ENCODE measurements at places on chromosomes 13 and 19.

DNA sequence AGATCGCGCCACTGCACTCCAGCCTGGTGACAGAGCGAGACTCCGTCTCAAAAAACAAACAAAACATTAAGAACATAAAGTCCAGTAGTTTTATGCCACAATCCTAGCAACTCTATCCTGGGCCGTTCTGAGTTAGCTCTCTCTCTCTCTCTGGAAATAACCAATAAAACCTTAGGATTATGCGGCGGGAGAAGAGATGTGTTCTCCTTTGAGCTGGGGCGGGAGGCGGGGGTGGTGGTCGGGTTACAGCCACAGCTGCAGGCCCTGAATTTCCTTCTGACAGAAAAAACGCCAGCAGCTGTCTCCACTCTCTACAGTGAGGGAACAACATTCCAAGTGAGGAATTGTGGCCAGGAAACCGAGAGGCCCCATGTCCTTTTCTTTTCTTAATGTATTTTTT, 9.1 kb upstream of the PNMA8A start:
- DNase-seq: no peak

DNA sequence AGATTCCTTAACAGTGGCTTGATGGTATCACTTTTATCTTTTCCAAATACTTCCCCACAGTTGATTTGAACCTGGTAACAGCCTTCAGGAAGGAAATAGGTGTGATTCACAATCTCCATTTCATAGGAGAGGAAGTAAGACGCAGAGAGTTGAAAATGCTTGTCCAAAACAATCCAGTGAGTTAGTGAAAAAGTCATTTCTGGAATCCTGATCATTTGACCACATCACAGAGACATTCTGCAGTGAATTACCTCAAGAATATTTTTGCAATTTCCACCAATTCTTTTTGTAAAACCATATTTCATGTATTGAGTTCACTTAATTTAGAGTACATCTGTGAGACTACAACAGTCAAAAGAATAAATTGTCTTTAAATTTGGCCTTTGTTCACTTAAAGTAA, 292.8 kb downstream of the DCLK1 start:
- peak; percentile 52 for DNase-seq

DNA sequence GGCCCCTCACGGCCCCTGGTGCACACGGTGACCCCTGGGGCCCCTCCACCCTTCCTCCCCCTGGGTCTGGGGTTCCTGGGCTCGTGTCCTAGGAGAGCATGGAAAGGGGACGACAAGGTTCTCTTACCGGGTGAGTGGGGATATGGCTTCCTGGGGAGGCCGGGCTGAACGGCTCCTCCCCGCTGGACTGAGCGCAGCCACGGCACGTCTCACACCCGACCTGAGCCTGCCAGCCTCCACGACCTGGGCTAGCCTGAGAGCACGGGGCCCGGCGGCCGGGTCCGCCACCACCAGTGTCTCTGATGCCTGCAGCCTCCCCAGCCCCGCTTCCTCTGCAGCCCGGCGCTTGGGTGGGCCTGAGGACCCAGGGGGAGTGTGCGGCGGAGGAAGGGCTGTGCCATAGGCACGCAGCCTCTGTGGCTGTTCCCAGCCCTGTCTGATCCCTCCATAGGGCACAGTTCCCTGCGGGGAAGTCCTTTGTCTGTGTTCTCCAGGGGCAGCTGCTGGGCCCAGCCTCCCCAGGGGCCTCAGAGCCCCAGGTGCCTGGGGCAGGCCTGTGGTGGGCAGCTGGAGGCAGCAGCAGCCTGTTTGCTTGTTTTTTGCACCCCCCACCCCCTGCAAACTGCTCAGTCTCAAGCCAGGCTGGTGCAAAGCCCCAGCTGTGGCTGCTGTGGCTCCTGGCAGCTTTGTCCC, 15.0 kb downstream of the PLIN4 start:
- no peak for DNase-seq

GRCh38 chr13:29654384-29654783, 58.9 kb upstream of the SLC7A1 start:
- no peak for DNase-seq

GRCh38 chr19:10654610-10655456, 687 bp downstream of the ILF3 start:
- DNase-seq: peak; percentile 57

- DNase-seq: no peak
Observed at GRCh38 chr13:42038661-42039456, 9.6 kb upstream of the DGKH start.

- DNase-seq: no peak
Observed at GRCh38 chr13:109655611-109656010, 130.8 kb downstream of the IRS2 start.

GRCh38 chr19:56124578-56124977, 3.5 kb upstream of the ZNF787 start:
- DNase-seq: no peak

DNA sequence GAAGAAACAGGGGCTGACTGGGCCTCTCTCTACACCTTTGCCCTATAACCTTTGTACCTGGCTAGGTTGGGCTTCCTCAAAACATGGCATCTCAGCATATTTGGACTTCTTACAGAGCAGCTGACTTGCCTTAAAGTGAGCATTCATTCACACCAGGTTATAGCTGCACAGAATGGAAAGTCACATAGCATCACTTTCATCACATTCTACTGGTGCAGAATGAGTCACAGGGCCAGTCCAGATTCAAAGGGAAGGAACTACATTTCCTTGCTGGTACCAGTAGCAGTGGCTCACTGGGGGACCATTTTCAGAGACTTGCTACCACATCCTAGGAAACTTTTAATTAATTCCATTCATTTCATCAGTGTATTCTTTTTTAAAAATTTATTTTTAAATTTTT, 20.3 kb upstream of the TPTE2 start:
- no peak for DNase-seq

- DNase-seq: no peak
Observed at GRCh38 chr13:25330541-25330940, 29.1 kb downstream of the NUP58 start.

GRCh38 chr19:10919352-10920287, 8.8 kb downstream of the YIPF2 start:
- no peak for DNase-seq

- peak; percentile 34 for DNase-seq
Observed at GRCh38 chr19:16470911-16471811, 609 bp downstream of the EPS15L1 start.

- no peak for DNase-seq
Observed at GRCh38 chr13:27140060-27140459, 31.6 kb downstream of the USP12 start.

DNA sequence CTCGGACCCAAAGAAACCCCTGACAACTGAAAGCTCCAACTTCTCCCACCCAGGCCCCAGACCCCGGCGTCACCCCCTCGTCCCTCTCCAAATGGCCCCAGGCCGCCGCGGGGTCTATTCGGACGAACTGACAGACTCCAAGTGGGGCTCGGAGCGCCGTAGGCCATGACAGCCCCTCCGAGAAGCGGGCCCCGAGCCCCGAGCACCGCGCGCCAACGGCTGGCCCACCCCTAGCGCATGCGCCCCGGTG, 360 bp downstream of the DDX39A start:
- DNase-seq: no peak

GRCh38 chr13:49308097-49308875, 60.6 kb downstream of the CDADC1 start:
- no peak for DNase-seq

- DNase-seq: peak; percentile 50
Observed at GRCh38 chr13:30734439-30734838, 904 bp upstream of the ALOX5AP start.

DNA sequence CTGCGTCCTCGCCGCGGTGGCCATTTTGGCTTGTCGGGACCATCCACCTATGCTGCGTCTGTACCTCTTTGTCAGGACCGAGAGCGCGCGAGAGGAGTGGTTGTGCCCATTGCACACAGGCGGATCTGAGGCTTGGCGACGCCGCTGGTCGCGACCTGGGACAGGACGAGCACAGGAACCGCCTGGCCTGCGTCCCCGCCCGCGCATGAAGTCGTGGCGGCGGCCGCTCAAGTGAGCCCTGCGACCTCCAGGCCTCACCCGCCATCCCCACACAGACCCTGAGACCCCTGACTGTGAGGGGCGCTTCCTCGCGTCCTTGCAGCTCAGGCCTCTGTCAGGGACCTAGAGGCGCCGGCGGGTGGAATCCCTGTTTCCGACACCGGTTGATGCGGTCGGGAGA, 16.8 kb downstream of the ZNF586 start:
- DNase-seq: no peak

GRCh38 chr13:102598061-102598460, 1.3 kb downstream of the TPP2 start:
- no peak for DNase-seq

- no peak for DNase-seq
Observed at GRCh38 chr13:88217372-88217771, 546.2 kb downstream of the SLITRK5 start.

DNA sequence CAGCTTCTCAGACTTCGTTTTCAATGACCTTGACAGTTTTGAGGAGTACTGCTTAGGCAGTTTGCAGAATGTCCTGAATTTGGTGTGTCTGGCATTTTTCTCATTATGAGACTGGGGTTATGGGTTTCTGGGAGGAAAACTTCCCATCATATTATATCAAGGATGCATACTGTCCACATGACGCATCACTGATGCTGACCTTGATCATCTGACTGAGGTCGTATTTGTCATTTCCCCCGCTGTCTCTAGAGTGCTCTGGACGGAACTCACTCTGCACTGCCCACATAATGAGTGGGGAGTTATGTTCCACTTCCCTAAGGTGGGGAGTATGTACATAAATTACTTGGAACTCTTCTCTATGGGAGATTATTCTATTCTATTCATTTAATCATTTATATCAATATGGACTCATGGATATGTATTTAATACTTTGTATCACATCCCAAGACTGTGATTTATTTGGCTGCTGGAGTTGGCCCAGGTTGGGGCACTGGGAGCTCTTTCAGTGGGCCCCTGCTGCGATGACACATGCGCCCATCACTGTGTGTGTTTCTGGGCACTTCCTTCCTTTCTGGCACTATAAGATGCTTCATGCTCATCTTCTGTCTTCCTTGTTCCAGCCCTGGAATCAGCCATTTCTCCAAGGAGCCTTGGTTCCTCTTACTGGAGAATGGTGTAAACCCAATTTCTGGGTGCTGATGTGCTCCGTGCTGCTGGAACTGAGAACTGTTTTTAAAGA, 138.6 kb downstream of the MIPEP start:
- DNase-seq: peak; percentile 42

GRCh38 chr13:33544308-33544707, 258.8 kb upstream of the STARD13 start:
- DNase-seq: no peak

DNA sequence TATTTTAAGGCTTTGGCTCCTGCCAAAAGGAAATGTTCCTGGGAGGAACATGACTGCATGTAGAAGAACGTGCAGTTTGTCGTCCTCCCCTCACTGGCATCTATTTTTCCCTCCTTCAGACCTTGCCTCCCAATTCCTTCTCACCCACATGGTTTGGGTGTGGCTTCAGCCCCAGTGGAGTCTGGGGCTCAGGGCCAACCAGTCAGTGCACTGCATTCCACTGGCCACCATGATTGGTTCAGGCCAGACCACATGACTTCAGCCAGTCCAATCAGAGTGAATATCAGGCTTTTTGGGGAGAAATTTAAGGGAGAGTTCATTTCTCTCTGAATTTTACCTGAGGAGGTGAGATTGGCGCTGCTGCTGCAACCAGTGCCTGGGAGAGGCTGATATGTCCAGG, 171.6 kb downstream of the ZIC5 start:
- no peak for DNase-seq

GRCh38 chr13:110127986-110128511, 178.9 kb downstream of the COL4A1 start:
- no peak for DNase-seq

Data from Daoy (cell line).